ENCODE measurements at places on chromosomes 3 and 15.
A peak's percentile ranks its signal among the peaks of the same experiment; 100 is the strongest.

DNA sequence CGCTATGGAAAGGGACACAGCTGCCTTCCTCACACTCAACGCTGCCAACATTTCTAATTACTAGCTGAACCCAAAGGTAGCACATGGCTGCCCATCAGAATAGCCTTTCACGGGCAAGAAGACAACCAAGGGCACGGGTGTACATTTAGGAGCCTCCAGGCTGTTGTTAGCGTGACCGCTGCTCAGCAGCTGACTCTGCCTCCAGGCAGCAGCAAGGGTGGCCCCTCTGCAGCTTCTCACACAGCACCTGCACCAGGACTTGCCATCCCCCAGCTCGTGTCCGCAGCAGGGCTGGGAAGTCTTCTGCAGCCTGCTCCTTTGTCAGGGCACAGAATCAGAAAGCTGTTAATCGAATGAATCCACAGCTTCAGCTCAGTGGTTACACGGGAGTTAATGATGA, 146.8 kb downstream of the ADAMTS17 start:
- no peaks in the 10 kb centered on the region for H3K27me3 ChIP-seq
- H3K4me3 ChIP-seq, result no peak overlapping the region
- H3K27ac ChIP-seq, result no peak overlapping the region

DNA sequence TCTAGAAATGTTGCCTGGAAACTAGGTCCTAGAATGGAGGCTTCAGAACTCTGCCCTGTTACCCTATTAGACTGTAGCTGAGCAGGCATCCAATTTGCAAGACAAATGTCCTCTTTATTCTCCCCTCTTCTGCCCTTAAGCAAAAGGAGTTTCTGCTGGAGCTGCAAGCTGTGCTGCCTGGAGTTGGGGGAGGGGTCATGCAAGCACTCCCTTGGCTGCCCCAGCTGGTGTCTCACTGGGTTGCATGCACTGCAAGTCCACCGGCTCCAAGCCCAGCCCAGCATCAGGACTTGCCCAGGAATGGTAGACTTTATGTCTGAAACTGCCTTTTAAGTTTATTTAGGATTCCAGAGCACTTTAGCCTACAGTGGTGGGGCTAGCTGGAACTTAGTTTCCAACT, 15.7 kb upstream of the RBP2 start:
- no peak overlapping the region for H3K4me3 ChIP-seq
- no peaks in the 10 kb centered on the region for H3K27me3 ChIP-seq
- H3K27ac ChIP-seq, result no peak overlapping the region
- no peak for DNase-seq

DNA sequence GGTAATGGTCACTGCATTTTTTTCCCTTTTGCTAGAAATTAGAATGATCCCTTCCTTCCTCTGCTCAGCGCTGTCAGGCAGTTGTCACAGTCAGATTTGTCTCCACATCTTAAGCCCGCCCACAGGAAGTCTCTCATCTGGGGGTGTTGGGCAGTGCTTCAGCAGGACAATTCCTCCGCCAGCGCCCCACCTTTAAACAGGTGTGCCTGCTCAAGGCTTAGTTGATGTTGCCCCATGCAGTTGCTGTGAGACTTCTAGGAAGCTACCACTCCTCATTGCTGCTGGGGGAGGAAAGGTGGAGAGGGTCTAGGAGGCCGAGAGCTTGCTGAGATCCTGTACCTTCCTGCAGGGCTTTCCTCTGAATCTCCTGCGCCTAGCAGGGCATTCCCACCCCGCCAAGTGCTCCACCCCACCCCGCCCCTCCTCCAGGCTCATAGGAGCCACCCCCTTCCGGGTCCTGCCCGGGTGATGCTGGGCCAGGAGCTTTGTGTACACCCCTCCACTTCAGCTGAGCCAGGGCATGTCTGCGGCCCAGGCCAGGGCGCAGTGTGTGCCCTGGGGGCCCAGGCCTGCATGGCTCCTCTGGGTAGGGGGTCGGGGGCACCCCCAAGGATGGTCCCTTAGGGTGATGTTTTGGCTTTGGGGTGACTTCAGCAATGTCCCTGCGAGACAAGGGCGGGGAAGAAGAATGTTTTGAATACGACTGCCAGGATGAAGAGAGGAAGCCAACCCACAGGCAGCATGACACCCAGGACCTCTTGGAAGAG, 68.7 kb downstream of the TRAK1 start:
- H3K27ac ChIP-seq, result peak overlapping the region; percentile 23
- H3K4me3 ChIP-seq, result no peak overlapping the region
- H3K4me1 ChIP-seq, result peaks cover 26% of the 10 kb centered on the region
- peak; percentile 65 for DNase-seq
- H3K36me3 ChIP-seq, result no peaks in the 10 kb centered on the region
- H3K27me3 ChIP-seq, result no peaks in the 10 kb centered on the region

GRCh38 chr3:31917303-31918005, 63.6 kb downstream of the OSBPL10 start:
- no peak overlapping the region for H3K4me3 ChIP-seq
- no peaks in the 10 kb centered on the region for H3K36me3 ChIP-seq
- no peak for DNase-seq
- H3K4me1 ChIP-seq, result peaks cover 7% of the 10 kb centered on the region
- no peaks in the 10 kb centered on the region for H3K27me3 ChIP-seq

GRCh38 chr3:33141006-33141405, 27.2 kb downstream of the CRTAP start:
- H3K27me3 ChIP-seq, result no peaks in the 10 kb centered on the region
- no peak for DNase-seq
- no peaks in the 10 kb centered on the region for H3K4me1 ChIP-seq
- H3K36me3 ChIP-seq, result no peaks in the 10 kb centered on the region
- H3K27ac ChIP-seq, result no peak overlapping the region
- H3K4me3 ChIP-seq, result no peak overlapping the region

GRCh38 chr15:101189409-101190091, 62.3 kb downstream of the CHSY1 start:
- peak overlapping the region; percentile 87 for H3K27ac ChIP-seq
- no peak overlapping the region for H3K4me3 ChIP-seq
- DNase-seq, result no peak

DNA sequence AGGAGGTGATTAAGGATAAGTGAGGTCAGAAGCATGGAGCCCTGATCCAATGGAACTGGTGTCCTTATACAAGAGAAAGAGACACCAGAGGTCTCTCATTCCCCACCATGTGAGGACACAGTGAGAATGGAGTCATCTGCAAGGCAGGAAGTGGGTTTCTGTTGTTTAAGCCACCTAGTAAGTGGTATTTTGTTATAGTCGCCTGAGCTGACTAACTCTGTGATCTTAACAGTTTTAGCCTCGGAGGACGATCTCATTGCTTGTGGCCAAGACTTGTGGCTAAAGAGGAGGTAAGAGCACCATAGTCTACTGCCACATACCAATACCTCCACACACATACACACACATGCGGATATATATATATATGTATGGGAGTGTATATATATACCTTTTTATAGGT, 73.8 kb downstream of the MCTP2 start:
- no peaks in the 10 kb centered on the region for H3K27me3 ChIP-seq
- H3K36me3 ChIP-seq, result no peaks in the 10 kb centered on the region
- H3K27ac ChIP-seq, result no peak overlapping the region
- H3K4me3 ChIP-seq, result no peak overlapping the region

GRCh38 chr3:57681691-57682090, 11.2 kb downstream of the DENND6A start:
- H3K4me1 ChIP-seq, result peaks cover 3% of the 10 kb centered on the region
- no peak overlapping the region for H3K27ac ChIP-seq
- H3K4me3 ChIP-seq, result no peak overlapping the region
- H3K36me3 ChIP-seq, result no peaks in the 10 kb centered on the region
- DNase-seq, result no peak

DNA sequence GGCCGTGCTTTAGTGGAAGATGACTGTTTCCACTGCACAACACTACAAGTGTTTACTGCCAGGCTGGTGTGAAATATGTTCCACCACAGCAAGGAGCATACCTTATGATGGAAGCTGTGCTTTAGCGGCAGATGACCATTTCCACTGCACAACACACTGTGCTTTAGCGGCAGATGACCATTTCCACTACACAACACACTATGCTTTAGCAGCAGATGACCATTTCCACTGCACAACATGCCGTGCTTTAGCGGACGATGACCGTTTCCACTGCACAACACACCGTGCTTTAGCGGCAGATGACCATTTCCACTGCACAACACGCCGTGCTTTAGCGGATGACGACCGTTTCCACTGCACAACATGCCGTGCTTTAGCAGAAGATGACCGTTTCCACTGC, 2.8 kb downstream of the ZNF717 start:
- no peaks in the 10 kb centered on the region for H3K4me1 ChIP-seq
- no peak overlapping the region for H3K27ac ChIP-seq
- H3K4me3 ChIP-seq, result no peak overlapping the region
- no peaks in the 10 kb centered on the region for H3K27me3 ChIP-seq

- DNase-seq, result no peak
- H3K27ac ChIP-seq, result no peak overlapping the region
- no peaks in the 10 kb centered on the region for H3K4me1 ChIP-seq
- no peaks in the 10 kb centered on the region for H3K36me3 ChIP-seq
Measured at GRCh38 chr15:38844736-38845135, 280.1 kb upstream of the RASGRP1 start.

GRCh38 chr3:2477620-2478019, 379.0 kb downstream of the CNTN4 start:
- no peak overlapping the region for H3K27ac ChIP-seq
- no peaks in the 10 kb centered on the region for H3K27me3 ChIP-seq
- no peaks in the 10 kb centered on the region for H3K4me1 ChIP-seq
- H3K36me3 ChIP-seq, result no peaks in the 10 kb centered on the region
- DNase-seq, result no peak

DNA sequence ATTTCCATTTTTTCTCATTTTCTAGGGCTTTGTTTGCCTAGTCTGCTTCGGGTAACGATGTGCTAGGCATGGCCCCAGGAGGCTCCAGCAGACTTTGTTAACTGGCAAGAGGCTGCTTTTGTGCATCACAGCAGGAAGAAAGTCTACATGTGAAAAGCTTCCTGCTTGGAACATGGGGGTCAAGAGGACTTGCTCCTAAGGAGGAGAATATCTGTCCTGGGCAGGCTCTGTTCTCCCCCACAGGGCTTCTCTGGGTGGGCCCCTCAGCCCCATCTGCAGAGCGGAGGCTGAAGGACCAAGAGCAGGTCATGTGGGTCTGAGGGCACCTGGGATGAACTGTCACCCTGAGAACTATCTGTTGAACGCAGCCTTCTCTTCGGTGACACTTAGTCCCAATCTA, 94.7 kb downstream of the CCNL1 start:
- no peak overlapping the region for H3K4me3 ChIP-seq
- no peak overlapping the region for H3K27ac ChIP-seq
- no peak for DNase-seq
- H3K36me3 ChIP-seq, result no peaks in the 10 kb centered on the region
- no peaks in the 10 kb centered on the region for H3K4me1 ChIP-seq
